ENCODE measurements at places on chromosomes 7 and 10.
A peak's percentile ranks its signal among the peaks of the same experiment; 100 is the strongest.

GRCh38 chr10:117830205-117830604, 216.5 kb downstream of the RAB11FIP2 start:
- no peak for DNase-seq

- DNase-seq, result peak; percentile 4
Observed at GRCh38 chr7:107463139-107464078, 6.4 kb upstream of the GPR22 start.

- no peak for DNase-seq
Observed at GRCh38 chr7:154684666-154685563, 318.0 kb downstream of the PAXIP1 start.

DNA sequence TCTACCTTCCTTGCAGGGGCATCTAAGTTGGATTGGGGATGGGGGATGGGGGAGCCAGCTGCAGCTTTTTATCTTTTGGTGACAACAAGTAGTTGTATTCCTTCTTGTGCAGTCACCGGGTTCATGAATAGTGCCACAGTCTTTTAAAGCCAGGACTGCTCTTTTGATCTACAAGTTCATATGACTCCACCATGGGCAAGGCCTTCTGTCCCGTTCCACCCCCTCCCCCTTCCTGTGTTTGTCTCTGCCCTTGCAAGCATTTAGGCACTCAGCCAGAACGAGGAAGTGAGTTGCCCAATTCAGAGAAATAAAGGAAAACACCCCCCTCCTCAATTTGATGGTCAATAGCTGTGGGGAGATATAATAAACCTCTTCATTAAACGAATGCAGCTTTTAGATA, 44.8 kb upstream of the EGR2 start:
- no peak for DNase-seq

DNA sequence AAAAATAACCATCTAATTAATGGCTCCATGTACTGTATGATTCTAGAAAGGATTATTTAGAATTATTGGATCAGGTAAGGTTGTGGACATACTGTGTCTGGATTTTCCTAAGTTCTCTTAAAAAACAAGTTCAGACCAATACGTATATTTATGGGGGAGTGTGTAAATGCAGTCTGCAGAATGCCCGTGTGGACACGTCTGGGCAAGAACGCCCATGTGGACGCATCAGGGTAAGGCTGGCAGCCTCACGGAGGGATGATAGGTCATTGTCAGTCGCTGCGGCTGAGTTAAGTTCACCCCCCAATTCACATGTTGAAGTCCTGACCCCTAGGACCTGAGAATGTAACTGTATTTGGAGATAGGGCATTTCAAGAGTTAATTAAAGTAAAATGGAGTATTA, 160.0 kb upstream of the SHH start:
- DNase-seq, result no peak

DNA sequence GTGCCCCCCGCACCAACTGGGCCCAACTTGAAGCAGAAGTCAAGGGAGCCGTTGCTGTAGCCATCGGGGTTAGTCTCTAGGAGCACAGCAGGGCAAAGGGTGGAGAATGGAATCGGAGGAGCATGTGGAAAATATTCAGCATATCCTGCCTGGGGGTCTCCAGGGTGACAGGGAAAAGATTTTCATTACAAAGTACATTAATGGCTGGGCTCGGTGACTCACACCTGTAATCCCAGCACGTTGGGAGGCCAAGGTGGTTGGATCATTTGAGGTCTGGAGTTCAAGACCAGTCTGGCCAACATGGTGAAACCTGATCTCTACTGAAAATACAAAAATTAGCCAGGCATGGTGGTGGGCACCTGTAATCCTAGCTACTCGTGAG, 53.8 kb upstream of the ABLIM1 start:
- no peak for DNase-seq

GRCh38 chr10:17019696-17020095, 109.9 kb downstream of the CUBN start:
- no peak for DNase-seq

DNA sequence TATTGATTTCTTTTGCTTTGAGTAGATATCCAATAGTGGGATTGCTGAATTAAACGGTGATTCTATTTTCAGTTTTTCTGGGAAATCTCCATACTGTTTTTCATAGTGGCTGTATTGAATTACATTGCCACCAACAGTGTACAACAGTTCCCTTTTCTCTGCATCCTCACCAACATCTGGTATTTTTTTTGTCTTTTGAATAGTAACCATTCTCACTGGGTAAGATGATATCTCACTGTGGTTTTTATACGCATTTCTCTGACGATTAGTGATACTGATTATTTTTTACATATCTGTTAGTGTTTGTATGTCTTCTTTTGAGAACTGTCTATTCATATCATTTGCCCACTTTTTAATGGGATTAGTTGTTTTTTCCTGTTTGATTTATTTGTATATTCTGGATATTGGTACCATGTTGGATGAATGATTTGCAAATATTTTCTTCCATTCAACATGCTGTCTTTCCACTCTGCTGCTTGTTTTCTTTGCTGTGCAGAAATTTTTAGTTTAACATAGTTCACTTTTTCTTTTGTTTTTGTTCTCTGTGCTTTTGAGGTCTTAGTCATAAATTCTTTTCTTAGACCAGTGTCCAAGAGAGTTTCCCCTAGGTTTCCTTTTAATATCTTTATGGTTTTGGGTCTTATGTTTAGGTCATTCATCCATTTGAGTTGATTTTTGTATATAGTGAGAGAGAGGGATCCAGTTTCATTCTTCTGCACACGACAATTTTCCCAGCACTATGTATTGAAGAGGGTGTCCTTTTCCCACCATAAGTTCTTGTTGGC, 584.7 kb downstream of the PHTF2 start:
- no peak for DNase-seq

GRCh38 chr7:98177553-98177952, 33.7 kb upstream of the BHLHA15 start:
- no peak for DNase-seq

- no peak for DNase-seq
Observed at GRCh38 chr7:25895792-25896171, 256.2 kb upstream of the NFE2L3 start.

DNA sequence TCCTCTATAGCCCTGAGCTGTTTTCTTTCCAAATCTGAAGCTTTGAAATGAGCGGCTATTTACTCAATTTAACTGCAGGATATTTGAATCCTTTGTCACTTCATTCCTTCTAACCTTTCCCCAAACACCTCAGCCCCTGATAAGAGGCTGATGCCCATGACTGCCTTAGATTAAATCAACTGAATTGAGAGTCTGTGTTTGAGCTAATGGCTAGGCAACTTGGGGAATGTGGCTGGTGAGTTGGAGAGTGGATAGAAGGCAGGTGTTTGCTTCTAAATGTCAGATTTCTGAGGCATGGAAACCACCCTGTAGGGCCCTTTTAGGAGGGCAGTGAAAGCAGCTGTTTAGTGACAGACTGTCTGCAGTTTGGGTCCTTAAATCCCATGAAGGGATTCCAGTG, 759.9 kb downstream of the LRMDA start:
- no peak for DNase-seq

- DNase-seq, result no peak
Observed at GRCh38 chr7:107914831-107915230, 23.8 kb downstream of the DLD start.

GRCh38 chr10:49381111-49381900, 14.6 kb downstream of the DRGX start:
- no peak for DNase-seq

DNA sequence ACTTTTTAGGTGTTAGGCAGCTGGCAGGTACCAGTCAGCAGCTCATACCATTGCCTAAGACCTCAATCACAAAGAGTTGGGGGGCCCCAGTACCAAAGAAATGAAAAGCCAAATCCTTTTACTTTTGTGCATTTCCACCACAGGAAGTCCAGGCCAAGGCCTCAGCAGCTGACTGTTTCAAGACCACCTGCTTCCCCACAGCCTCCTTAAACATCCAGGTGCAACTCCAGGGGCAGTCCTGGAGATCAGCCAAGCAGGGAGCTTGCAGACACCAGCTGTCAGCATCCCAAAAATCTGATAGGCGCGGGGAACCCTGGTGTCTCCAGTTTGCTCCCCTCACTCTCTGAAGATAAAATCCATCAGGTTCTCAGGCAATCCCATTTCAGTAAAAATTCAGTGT, 91.5 kb upstream of the EFCAB10 start:
- no peak for DNase-seq

- DNase-seq, result no peak
Observed at GRCh38 chr7:11170863-11171568, 197.3 kb downstream of the PHF14 start.

- DNase-seq, result no peak
Observed at GRCh38 chr7:127674361-127674760, 22.4 kb downstream of the SND1 start.

- no peak for DNase-seq
Observed at GRCh38 chr10:132453470-132453861, 56.5 kb downstream of the PWWP2B start.

- no peak for DNase-seq
Observed at GRCh38 chr7:130356876-130357611, 12.4 kb downstream of the CPA5 start.

- peak; percentile 46 for DNase-seq
Observed at GRCh38 chr7:106283831-106284713, 711 bp downstream of the NAMPT start.

DNA sequence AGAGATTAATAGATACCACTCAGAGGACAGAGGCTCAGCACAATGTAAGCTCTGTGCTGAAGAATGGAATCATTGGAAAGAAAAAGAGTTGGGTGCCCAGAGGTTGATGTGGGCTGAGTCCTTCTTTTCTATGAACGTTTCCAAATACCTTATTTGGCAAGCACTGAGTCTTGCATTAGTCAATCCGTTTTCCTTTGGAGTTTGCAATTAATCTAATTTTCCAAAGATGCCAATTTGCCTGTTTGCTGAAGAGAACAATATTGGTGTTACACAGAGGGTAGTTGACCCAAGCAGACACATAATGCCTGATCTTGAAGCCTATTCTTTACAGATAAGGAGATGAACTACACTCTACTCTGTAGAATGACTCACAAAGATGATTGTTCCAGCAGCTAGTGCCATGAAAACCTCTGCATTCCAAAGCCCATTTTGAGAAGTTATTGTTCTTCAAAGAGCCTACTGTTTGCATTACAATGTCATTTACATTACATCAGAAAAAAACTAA, 55.4 kb upstream of the MET start:
- DNase-seq, result no peak

GRCh38 chr10:13440185-13441061, 88.4 kb downstream of the BEND7 start:
- peak; percentile 52 for DNase-seq

DNA sequence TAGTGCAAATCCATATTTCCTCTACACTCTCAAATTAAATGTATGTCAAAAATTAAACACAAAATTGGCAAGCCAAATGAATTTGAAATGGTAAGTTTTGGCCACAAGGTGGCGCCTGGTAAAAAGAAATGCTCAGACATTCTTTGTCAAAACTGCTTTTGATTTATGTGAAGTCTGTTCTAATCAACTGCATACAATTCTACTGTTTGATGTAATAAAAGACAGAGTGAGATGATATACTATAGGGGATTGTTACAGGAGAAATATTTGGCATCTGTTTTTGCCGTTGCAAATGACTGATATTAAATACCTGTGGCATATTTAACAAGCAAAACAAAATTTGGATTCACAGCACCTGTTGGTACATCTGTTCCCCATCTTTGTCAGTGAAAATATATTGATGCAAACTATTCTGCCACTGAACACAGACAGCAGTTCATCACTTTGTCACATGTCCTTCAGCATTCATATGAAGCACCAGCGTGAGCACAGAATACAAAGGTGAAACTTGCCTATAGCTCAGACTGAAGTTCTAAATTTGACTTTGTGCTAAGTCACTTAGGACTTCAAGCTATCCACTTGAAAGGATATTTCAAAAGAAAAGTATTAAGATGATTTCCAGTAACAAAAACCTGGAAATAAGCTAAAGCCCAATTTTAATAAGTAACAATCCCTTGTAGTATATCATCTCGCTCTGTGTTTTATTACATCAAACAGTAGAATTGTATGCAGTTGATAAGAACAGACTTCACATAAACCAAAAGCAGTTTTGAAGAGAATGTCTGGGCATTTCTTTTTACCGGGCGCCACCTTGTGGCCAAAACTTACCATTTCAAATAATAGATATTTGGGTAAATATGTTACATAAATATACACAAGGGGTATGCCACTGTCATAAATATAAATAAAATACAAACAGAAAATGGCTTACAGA, 10.2 kb upstream of the CH25H start:
- peak; percentile 18 for DNase-seq

DNA sequence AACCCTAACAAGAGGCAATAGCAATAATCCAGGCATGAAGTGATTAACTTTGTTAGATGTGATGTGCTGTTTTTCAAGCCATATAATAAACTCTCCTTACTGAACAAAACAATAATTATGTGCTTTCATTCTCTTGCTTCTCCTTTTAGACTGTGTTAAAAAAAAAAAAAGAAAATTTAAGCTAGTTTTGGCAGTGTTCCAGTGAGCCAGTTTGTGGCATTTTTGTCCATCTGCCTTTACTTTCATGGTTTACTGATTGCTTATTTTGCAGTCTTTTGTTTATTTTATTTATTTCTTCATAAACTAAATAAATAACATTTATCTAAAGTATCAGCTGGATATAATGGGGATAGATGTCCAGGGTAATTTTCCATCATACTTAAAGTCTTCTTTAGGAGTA, 625.3 kb downstream of the CNTNAP2 start:
- DNase-seq, result no peak

DNA sequence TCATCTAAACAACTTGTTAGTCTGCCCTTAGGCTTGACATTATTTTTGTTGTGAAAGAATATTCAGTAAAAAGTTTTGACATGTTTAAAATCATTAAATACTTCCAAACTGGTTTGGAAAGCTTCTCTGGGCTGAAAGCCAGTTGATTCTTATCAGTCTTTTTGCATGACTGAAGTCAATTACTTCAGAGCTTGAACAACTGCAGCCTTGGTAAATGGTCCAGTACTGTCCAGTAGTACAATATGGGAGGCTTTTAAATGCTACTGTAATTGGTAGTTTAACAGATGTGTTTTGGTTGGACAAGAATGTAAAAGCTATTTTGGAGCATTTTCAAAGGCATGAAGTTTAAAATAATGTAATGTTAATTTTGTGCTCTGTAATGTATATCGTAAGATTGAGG, 103.4 kb downstream of the SDK1 start:
- DNase-seq, result no peak

DNA sequence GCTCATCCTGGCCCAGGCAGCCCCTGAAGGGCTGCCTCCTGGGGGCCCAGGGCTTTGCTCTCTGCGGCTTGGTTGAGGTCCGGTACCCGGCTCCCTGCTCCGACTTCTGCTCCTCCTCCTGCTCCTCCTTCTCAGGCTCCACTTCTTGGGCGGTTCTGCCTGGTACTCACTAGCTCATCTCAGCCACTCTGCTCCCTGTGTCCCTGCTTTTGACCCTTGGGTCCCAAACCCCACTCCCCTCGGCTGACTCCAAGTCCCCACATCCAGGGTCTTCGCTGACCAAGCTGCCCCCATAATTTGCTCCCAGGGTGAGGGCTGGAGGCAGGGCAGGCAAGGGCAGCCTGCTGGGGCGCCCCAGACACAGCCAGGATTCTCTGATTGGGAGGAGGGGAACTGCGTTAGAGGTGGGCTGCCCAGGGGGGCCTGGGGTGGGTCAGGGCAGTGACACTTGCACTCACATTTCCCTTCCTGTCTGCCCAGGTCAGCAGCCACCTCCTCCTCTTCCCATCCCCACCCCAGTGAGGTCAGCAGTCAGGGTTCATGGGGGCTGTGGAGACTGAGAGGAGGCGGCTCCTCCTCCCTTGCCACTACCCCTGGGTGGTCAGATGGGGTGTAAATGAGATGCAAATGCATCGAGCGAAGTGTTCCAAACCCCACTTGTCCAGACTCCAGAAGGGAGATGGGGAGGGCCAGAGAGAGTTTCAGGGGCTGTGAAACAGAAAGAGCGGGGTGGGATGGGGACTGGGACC, 2.2 kb downstream of the SMARCD3 start:
- no peak for DNase-seq

Measured in stimulated activated CD4-positive, alpha-beta T cell treated with anti-CD3 and anti-CD28 coated beads, Interleukin-12 subunit alpha, Interleukin-12 subunit beta, amount 100 ng/mL, for 24 hours (primary cell).